Stimulated activated naive CD8-positive, alpha-beta T cell treated with anti-CD3 and anti-CD28 coated beads, Interleukin-15, Interleukin-2, amounts not matched to agents 100 U/mL and 50 U/mL, for 24 hours (primary cell): ENCODE measurements at places on chromosomes 3 and 15.

- DNase-seq = no peak
Measured at GRCh38 chr3:68988740-68989139, 24.7 kb downstream of the EOGT start.

GRCh38 chr3:62797132-62797531 is 78.1 kb downstream of the CADPS start:
- no peak for DNase-seq

- no peak for DNase-seq
Measured at GRCh38 chr3:151835751-151836525, 22.0 kb downstream of the AADAC start.

GRCh38 chr3:105598042-105598796 is 231.5 kb downstream of the ALCAM start:
- no peak for DNase-seq

GRCh38 chr3:189786479-189787064 is 155.4 kb downstream of the TP63 start:
- DNase-seq = no peak

GRCh38 chr3:27219127-27219845 is 149.9 kb downstream of the NEK10 start:
- DNase-seq = no peak

GRCh38 chr3:135809021-135809634 is 156.4 kb upstream of the PPP2R3A start:
- no peak for DNase-seq

DNA sequence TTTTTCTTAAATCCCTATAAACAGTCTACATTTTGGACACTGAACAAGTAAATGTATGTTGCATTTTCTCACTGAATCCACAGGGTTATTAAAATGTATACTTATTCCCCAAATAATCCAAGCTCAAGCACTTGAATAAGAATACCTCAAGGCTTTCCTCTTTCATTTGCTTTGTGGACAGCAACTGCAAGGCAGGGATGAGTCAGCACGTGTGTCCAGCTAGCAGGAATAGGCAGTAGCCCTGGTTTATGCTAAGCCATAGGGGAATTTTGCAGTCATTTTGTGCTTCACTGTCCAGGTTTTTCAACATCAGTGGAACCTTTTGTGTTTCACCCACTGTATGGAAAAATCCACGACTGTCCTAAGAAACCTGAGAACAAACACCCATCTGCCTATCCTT is 96.7 kb upstream of the KCNMB2 start:
- no peak for DNase-seq

GRCh38 chr15:79364571-79365240 is 53.8 kb downstream of the TMED3 start:
- DNase-seq = no peak

- DNase-seq = no peak
Measured at GRCh38 chr3:49535971-49536874, 18.1 kb upstream of the BSN start.

DNA sequence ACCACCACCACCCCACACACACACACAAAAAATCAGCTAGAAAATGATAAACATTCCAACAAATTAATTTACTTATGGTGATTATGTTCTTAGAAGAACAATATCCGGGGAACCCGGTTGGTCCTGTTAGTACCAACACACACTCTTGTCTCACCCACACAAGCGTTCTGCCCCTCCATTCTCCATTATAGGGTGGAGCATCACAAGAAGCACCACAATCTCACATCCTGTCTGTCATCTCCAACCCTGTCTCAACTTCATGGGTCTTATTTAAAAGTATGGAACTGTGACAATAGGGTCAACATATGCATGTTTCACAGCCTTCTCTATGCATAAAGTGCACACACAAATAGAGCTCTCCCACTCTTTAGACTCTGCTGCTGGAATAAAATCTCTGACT is 5.6 kb downstream of the GSK3B start:
- no peak for DNase-seq

GRCh38 chr15:48925714-48926223 is 38.0 kb downstream of the SHC4 start:
- DNase-seq = peak; percentile 19

- no peak for DNase-seq
Measured at GRCh38 chr15:55007561-55007960, 189.2 kb downstream of the RSL24D1 start.

GRCh38 chr3:69161587-69162307 is 39.4 kb upstream of the LMOD3 start:
- DNase-seq = peak; percentile 17

DNA sequence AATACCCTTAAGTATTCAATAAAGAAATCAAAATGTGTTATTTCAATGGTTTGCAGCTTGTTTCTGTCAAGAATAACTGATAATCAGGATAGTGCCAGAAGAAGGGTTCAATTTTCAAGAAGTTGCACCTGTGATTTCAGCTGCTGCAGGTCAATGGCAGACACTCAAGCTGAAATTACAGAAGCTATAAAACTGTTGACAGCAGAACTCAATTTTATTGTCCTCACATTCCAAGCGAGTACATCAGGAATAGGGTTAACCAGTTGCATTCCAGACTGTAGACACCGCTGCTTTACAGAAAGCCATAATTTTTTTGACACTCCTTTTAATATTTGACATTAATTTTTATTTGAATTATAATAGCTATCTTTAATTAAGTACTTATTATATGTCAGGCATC is 364.1 kb downstream of the CGGBP1 start:
- no peak for DNase-seq

GRCh38 chr15:47390208-47390765 is 327.0 kb upstream of the SEMA6D start:
- DNase-seq = no peak

- no peak for DNase-seq
Measured at GRCh38 chr3:6739288-6739687, 121.6 kb upstream of the GRM7 start.

DNA sequence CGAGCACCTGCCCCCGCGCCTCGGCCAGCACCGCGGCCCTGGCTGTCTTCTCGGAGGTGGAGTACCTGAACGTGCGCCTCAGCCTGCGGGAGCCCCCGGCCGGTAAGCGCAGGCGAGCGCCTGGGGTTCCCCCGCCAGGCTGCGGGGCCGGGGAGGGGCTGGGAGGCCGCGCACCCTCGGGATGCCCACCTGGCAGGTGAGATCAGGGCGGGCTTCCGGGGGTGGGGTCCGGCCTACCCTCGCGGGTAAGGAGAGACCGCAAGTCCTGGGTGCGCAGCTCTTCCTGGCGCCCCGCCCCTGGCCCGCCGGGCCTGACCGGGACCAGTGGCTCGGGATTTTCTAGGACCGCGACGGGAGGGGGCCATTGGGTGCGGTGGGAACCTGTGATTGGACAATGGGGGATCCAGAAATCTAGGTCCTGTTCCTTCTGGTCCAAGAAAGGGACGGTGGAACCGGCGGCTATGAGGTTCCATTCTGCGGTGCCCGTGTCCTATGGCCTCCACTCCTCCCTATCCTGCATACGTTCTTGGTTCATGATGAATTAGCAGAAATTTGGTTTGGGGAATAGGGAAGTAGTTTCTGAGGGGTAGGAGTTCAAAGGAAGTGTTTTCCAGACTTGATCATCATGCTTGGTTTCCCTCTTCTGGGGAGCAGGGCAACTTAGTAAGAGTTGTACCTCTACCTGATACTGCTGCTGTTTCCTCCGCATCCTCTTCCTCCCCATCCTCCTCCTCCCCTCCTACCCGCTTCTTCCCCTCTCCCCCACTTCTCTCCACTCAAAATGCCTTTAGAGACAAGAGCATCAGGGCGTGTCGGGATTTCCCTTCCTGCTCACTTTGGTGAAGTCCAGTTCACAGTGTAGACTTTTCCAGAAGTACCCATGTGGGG is 808 bp downstream of the ARRDC4 start:
- peak; percentile 14 for DNase-seq
